Inflammatory macrophage treated with lipopolysaccharide for 1 hour (primary cell): ENCODE measurements at places on chromosomes 1 and 21.

GRCh38 chr1:13965770-13966398 lies 265.9 kb downstream of the PRDM2 start:
- DNase-seq, result no peak

GRCh38 chr1:50368179-50369007 lies 54.9 kb downstream of the DMRTA2 start:
- DNase-seq, result no peak

- no peak for DNase-seq
Observed at GRCh38 chr1:26215246-26215645, 18.8 kb upstream of the CEP85 start.

DNA sequence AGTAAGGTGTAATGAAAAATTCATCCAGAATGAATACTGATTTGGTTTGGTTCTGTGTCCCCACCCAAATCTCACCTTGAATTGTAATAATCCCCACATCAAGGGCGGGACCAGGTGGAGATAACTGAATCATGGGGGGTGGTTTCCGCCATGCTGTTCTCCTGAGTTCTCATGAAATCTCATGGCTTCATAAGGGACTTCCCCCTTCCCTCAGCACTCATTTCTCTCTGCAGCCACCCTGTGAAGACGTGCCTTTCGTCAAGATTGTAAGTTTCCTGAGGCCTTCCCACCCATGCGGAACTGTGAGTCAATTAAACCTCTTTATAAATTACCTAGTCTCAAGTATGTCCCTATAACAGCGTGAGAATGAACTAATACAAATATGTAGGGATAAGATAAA lies 5.5 kb upstream of the SYNJ1 start:
- no peak for DNase-seq

GRCh38 chr1:19426294-19427086 lies 58.8 kb downstream of the CAPZB start:
- DNase-seq, result no peak

- no peak for DNase-seq
Observed at GRCh38 chr1:53190210-53190611, 6.4 kb upstream of the CPT2 start.

GRCh38 chr1:220113136-220113695 lies 19.3 kb downstream of the IARS2 start:
- peak; percentile 68 for DNase-seq

DNA sequence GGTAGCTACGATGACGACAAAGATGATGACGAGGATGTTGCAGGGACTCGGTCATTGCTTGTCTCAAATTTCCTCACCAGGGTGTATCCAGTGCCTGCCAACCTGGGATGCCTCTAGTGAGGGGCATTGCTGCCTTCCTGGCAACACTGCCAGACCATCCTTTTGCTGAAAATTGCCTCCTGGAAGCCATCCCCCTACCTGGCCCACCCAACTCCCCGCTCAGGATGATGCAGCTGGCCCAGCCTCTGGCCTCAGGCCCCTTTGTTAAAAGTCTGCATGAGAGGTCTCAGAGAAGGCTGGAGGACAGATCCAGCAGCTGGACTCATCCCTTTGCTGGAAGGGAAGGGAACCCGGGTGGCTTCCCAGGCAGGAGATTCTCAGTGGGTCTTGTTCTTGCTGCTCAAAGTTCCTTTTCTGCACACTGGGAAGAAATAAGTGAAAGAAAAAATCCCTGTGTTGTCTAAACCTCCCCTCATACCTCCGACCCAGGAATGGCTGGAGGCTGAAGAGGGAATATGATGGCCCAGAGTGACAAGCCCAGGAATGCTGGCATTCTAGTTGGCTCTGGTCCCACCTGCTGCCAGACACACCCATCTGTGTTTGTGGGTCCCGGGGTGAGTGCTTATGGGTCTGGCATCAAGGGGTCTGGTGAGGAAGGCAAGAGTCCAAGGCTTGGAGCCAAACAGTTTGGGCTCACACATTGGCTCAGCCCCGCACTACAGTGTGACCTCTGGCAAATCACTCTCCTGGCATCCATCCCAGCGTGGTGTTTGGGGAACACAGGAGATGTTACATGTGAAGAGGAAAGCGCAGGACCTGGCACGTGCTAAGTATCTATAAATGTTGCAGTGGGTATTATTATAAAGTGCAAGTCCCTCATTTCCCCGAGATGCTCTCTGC lies 6.7 kb upstream of the FNDC5 start:
- no peak for DNase-seq

- no peak for DNase-seq
Observed at GRCh38 chr1:242670019-242670418, 145.5 kb upstream of the PLD5 start.

DNA sequence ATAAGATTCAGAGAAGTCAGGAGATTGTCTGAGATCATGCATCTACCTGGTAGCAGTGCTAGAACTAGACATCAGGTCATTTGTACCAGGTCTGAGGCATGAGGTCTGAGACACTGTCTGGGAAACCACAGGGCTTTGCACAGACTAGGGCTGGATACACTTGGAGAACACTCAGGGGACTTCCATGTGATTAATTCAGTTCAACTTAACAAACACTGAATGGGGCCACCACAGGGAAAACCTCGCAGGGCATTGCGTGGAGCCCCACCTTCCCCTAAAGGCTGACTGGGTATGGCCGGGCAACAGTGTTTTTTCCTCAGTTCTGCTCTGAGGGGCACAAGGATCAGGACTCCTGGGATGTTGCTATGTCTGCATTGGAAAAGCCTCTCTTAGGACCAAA lies 86.5 kb upstream of the WARS2 start:
- no peak for DNase-seq

DNA sequence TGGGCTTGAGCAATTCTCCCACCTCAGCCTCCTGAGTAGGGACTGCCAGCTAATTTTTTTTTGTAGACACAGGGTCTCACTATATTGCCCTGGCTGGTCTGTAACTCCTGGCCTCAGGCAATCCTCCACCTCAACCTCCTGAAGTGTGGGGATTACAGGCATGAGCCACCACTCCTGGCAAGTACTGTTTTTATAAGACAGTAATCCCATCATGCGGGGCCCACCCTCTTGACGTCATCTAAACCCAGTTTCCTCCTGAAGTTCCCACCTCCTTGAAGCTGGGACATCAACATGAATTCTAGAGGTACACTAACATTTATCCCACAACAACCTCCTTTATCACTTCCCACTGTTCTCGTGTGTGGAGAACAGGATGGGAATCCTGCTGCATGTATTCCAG lies 104.7 kb downstream of the SPATA46 start:
- no peak for DNase-seq

- no peak for DNase-seq
Observed at GRCh38 chr1:95852483-95853070, 618.6 kb downstream of the RWDD3 start.
